ENCODE measurements at places on chromosomes 16 and 17.

DNA sequence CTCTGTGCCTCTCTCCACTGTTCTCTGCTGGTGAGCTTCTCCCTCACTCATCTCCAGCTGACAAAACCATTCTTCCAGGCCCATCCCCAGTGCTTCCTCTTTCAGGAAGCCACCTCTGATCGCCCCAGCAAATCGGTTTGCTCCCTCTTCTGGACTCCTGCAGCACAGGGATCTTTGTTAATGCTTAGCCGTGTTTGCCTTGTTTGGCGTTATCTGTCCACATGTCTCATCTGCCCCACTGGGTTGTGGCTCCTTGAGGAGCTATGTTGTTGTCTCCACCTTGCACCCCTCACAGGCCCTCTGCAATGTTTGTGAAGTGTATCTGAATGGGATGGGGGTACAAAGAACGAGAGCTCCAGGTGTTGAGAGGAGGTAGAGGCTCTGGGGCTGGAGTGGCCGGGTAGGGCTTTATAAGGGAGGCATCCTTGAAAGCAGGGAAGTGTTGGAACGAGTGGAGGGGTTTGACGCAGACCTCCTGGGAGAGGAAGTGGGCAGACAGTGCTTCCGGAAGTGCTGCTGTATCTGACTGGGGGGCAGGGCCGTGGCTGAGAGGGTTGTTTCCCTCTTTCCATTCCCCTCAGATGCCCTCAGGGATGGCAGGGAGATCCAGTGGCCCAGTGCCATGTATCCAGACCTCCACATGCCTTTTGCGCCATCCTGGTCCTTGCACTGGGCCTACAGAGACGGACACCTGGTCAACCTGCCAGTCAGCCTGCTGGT, 27.8 kb downstream of the CASKIN2 start:
- peak; percentile 27 for DNase-seq

DNA sequence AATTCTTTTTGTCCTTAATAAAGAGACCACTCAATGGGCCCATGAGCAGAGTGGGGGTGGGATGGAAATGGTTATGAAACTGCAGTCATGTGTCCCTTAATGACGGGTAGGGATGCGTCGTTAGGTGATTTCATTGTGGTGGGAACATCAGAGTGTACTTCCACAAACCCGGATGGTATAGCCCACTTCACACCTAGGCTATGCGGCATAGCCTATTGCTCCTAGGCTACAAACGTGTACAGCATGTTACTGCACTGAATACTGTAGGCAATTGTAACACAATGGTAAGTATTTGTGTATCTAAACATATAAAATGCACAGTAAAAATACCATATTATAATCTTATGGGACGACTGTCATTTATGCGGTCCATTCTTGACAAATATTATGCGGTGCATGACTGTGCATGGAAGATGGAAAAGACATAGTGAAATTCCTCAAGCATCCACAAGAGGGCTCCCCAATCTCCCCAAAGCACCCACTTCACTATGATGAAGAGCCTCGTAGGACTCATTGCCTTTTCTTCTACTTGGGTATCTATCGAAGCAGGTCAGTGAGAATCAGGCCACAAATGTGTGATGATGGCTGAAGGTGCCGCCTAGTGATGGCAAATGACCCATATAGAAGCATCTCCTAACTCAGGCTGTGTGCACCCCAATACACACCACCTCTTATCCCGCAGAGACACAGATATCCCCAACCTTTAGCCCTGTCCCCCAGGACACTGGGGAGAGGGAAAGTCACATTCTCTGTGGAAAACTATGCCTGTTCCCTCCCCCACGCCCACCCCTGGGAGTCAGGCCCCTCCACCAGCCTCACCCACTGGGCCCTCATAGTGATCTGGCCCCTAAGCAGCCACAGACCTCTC, 43.5 kb downstream of the TBX21 start:
- DNase-seq: peak; percentile 30

DNA sequence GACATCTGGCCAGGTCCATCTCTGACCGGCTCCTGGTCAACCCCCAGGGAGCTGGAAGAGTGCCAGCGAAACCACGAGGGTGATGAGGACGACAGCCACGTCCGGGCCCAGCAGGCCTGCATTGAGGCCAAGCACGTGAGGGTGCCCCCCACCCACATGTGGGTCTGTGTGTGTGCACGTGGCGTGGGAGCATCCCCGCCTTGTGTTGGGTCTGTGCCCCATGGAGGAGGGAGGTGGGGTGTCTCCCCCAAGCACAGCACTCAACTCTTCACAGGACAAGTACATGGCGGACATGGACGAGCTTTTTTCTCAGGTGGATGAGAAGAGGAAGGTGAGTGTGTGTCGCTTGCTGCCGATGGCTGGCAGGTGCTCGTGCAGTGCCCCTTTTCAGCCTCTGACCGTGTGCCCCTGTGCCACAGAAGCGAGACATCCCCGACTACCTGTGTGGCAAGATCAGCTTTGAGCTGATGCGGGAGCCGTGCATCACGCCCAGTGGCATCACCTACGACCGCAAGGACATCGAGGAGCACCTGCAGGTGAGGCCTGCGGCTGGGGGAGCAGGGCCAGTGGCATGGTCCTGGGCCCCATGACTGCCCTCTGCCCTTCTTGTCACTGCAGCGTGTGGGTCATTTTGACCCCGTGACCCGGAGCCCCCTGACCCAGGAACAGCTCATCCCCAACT, 1.7 kb downstream of the STUB1 start:
- DNase-seq: no peak

DNA sequence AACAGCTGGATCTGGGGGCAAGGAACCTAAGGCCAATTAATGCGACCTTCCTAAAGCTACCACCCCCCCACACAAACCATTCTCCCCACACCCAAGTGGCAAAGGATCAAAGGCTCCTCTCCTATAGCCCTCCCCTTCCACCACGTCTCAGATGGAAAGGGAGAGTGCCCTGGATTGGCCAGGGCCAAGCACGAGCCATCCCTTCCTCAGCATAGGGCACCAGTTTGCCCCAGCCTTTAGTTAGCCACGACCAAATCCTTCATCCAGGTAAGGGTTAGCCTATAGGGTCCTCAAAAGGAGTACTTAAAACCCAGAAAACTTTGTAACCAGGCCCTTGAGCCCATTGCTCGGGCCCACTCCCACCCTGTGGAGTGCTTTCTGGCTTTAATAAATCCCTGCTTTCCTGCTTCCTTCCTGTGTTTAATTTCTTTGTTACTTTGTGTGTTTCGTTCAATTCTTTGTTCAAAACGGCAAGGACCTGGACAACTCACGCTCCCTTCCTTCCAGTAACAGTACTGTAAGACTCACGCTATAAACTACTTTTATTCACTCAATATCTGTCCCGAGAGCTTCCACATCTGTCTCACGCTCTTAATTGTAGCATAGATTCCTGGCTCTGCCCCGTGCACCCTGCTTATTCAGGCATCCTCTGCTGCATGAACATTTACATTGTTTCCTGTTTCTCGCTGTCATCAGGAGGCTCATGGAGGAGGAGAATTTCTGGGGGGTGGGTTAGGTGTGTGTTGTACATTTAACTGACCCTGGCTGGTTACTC, 62.3 kb downstream of the TNFRSF13B start:
- DNase-seq: no peak

- no peak for DNase-seq
These were observed 147.8 kb downstream of the IRF8 start for GRCh38 chr16:86046667-86047270.

DNA sequence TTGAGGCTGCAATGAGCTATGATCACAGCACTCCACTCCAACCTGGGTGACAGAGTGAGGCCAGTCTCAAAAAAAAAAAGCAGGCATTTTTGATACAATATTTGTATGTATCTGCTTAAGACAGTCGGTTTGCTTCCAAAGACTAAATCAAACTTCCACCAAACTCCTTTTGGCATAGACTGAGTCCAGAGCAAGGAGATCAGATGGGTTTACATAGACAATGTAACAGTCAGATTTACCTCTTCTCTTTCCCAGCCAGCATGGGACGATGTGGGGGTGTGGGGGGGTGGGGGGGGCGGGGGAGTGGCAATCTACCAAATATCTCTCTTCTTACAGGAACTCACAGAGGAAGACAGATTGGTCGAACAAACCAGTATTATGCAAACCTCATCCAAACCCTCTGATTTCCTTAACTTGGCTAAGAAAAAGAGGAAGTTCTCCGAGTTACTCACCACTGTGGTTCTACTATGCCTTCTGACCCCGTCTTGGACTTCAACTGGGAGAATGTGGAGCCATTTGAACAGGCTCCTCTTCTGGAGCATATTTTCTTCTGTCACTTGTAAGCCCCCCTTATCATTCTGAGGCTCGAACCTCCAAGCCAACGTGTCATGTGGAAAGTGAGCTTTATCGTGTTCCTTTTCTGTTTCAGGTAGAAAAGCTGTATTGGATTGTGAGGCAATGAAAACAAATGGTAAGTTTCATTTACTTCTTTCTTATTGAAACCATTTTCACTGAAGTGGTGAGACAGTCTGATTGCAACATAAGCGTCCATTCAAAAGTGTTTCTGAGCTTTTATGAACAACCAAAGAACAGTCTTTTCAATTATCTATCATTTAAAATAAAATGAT, at the start of gene MILR1:
Gene MILR1 (plus strand): TSS at position 451 of the 848 bp plus-strand sequence. CDS start 54 bp downstream, at position 505.
- no peak for DNase-seq

DNA sequence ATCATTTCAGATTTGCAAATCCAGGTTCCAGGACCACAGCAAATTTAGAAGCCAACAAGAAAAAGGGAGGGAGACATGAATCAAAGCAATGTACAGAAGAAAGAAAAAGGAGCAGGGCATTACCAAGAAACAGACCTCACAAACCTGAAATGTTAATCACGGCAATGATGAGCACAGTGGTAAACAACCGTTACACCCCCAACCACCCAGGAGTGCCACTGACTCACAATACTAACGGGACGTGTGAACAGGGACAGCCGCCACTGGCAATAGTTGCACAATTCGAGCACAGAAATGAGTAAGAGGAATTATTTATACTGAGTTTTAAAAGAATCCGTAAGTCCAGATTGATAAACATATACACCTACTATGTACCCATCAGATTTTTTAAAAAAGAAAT, 13.8 kb downstream of the USP22 start:
- no peak for DNase-seq

DNA sequence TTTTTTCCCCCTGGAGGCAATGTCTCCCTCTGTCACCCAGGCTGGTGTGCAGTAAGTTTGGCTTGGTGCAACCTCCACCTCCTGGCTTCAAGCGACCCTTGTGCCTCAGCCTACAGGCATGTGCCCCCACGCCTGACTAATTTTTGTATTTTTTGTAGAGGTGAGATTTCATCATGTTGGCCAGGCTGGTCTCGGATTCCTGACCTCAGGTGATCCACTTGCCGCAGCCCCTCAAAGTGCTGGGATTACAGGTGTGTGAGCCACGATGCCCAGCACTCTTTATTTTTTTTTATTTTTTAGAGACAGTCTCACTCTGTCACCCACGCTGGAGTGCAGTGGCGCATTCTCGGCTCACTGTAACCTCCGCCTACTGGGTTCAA, 113.2 kb downstream of the ABCC6 start:
- DNase-seq: no peak

- no peak for DNase-seq
These were observed 393.2 kb downstream of the PMP22 start for GRCh38 chr17:14871921-14872320.

GRCh38 chr17:38898812-38899348, 26.5 kb upstream of the LASP1NB start:
- peak; percentile 73 for DNase-seq

GRCh38 chr17:15973016-15973415, 26.5 kb downstream of the ZSWIM7 start:
- no peak for DNase-seq

- DNase-seq: no peak
These were observed 670 bp downstream of the RPS2 start for GRCh38 chr16:1963806-1964505.

- DNase-seq: no peak
These were observed 39.0 kb downstream of the SLC6A4 start for GRCh38 chr17:30196504-30196903.

- DNase-seq: no peak
These were observed 372 bp upstream of the NDE1 start for GRCh38 chr16:15649727-15650018.

- no peak for DNase-seq
These were observed 17.2 kb upstream of the ALOX15 start for GRCh38 chr17:4658478-4659305.

DNA sequence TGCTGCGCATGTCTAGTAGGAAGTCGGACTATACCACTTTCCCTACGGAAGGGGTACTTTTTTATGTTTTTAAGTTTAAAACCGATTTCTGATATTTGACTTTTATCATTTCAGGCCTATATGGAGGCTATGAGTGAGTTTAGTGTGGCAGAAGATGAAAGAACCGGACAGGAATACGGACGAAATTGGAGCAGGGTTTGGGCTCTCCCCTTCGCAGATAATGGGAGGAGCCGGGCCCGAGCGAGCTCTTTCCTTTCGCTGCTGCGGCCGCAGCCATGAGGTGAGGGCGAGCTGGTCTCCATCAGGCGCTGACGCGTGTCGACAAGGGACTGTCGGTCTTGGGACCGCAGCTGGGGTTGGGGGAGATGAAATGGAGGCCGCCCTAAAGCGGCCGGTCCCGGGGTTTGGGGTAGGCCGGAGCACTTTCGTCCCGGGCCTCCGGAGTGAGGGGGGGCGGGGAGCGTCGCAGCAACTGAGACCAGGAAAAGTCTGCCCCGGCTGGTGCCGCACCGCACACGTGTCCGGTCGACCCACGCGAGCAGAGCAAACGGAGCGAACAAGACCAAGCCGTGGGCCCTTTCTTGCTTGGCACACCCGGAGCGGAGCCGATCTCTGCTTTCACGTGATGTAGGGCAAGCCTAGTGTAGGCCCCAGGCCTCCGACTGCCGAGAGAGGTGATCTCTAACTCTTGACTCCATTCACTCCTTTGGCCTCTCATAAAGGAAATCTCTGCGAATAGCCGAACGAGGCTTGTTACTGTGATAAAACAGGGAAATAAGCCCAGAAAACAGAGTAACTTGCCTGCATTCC, at the start of gene RPL19:
Gene RPL19 (plus strand): TSS at position 214 of the 810 bp plus-strand sequence. CDS start 62 bp downstream, at position 276.
- DNase-seq: peak; percentile 69

DNA sequence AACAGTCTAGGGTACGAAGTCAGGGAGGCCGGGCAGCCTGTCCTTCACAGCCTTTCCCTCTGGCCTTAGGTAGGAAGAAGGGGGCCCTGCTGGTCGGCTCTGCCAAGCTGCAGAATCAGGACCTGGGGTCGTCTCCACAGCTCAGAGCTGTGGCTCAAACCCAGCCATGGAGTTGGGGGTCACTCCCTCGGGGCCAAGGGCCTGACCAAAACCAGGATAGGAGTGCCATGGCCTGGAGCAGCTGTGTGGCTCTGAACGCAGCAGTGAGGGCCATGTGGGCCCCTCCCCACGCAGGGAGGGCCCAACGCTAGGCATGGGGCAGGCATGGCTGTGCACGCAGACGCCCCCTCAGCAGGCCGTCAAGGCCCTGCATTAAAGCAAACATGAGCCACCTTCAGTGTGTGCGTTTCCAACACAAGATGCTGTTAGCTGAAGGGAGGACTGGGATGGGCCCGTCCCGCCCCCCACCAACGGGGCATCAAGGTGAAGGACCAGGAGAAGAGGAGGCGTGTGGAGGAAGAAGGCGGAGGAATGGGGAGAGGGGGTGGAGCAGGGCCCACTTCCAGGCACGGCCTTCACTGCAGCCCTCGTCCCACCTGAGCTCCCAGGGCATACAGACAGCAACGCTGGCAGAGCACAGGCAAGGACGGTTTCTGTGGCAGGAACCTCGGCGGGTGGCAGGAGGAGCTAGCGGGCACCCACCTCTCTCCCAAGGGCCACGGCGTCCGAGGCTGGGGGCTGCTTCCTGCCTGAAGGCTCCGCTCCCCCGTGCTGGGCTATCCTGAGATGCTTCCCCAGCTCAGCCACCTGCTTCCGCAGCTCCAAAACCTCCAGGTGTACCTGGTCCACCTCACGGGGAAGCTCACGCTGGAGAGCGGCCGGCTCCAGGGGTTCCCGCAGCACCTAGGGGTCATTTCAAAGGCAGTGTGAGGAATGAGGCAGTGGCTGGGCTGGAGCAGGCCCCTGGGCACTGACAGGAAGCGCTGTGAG, 55.3 kb downstream of the CCDC57 start:
- DNase-seq: no peak
